ENCODE measurements at places on chromosomes 5 and 9.

- no peak for DNase-seq
Observed at GRCh38 chr9:134445000-134445399, 118.7 kb downstream of the RXRA start.

DNA sequence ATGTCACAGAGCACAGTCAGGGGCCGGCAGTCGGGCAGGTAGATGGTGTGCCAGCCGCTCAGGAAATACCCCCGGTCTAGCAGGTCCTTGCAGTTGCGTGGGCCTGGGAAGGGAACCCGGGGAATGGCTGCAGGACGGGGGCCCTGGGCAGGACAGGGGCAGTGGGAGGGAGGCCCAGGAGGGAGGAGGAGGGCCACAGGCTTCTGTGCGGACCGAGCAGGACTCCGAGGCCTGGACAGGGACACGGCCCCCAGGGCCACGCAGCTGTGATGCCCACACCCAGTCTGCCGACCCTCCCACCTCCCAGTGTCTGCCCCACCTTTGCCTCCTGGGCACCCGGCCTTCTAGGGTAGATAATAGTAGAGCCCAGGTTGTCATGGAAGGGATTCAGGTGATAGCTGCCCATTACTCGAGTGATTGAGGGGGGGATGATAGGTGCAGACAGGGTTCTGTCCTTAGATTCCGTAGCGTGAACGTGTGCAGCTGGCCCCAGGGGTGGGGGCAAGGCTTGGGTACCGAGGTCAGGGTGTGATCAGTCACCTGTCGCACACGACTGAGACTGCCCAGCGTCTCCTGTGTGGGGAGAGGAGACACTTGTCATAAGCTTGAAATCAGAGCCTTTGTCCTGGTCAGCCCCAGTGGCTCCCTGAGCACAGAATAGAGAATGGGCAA lies 4.5 kb downstream of the FCN1 start:
- no peak for DNase-seq

DNA sequence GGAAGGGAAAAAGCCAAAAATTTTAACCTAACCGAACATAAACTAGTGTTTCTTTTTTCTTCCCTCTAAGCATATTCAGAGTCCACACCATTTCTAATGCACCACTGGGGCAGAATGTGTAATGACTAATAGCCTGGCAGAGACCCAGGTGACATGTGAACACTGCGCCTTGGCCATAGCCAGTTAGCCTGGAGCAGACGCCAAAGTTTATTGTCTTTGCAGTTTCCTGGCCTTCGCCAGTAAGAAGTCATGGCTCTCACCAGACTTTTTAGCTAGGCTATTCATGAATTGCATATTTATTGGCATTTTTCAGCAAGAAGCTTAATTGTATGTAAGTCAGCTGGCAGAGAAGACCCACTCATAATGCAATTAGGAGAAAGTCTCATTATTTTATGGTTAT lies 182.8 kb upstream of the SLC27A6 start:
- peak; percentile 85 for DNase-seq

- DNase-seq: no peak
Observed at GRCh38 chr9:115099901-115100300, 18.1 kb downstream of the TNC start.

GRCh38 chr5:171785517-171785916 lies at the start of gene SMIM23:
Gene SMIM23, plus strand, starts transcription at chr5:171785817. Its CDS starts 55 bp downstream, at chr5:171785872.
- DNase-seq: no peak

DNA sequence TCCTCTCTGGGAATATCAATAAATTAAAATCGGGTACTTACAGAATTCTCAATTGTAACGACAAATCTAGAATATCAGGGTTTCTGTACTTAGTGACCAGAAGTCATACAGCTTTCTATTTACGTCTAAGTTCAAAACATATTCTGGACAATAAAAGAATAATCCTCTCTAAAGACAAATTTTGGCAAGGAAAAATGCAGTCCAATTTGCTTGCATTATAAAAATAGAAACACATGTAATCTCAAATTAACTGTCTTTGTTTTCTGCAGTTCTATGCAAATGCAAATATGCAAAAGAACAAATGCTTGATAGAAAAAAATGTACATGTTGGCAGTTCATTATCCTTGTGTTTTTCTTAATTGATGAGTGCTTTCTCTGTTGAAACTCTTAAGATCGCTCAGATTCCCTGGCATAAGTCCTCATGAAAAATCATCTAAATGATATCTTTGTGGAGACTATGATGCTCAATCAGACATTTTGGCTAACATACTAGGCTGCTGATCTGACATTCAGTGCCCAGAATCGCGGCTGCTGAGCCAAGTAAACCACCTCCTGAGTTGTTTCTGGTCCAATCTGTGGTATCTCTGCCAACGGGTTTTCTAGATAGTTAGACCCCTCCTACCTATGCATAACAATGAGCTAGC lies 990.1 kb upstream of the C9orf72 start:
- DNase-seq: no peak

- peak; percentile 83 for DNase-seq
Observed at GRCh38 chr5:153562189-153562588, 71.7 kb downstream of the GRIA1 start.

- DNase-seq: peak; percentile 92
Observed at GRCh38 chr9:121073038-121073437, 1.7 kb upstream of the CNTRL start.

DNA sequence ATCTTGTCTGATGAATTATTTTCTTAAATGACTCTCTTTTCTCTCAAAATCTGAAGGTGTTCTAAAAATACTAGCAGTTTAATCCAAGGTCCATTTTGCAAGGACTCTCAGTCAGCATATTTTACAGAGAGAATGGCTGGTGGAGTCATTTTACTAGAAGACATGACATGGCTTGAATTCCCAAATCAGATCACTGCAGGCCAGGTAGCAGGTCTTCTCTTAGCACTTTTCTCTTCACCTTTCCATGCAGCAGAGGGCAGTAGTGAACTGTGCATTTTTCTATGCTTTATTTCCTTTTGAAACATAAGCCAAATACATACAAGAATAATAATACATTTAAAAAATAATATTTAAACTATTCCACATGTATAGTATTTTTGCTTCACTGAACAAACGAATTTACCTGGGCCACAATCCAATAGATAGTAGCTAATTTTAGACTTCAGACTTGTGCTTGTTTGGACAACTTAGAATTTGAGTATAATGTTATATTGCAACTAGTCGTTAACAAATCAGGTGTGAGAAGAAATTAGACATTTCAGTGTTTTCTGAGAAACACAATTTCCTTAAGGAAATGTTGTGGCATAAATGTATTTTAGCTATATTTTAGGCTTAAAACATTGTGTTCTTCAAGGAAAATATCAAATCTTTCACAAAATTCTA lies 289.4 kb upstream of the DAB2 start:
- peak; percentile 90 for DNase-seq

- DNase-seq: peak; percentile 60
Observed at GRCh38 chr9:104748359-104749031, 1.0 kb downstream of the NIPSNAP3A start.

DNA sequence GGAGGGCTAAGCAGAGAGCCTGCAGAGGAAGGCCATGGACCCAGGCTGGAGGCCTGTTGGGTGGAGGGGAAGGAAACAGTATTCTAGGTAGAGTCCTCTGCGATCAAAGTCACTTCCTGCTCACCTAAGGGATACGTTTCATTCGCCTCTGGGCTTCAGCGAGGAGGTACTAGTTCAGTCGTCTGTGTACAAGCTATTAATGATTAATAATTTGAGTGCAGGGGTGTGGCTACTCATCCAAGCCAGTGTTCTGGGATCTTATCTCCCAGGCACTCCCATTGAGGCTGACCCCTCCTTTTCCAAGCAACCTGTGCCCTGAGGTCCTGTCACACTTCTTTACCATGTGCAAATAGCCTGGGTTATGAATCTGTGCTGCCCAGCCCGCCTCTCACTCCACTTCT lies 25.2 kb downstream of the RALGPS1 start:
- no peak for DNase-seq

DNA sequence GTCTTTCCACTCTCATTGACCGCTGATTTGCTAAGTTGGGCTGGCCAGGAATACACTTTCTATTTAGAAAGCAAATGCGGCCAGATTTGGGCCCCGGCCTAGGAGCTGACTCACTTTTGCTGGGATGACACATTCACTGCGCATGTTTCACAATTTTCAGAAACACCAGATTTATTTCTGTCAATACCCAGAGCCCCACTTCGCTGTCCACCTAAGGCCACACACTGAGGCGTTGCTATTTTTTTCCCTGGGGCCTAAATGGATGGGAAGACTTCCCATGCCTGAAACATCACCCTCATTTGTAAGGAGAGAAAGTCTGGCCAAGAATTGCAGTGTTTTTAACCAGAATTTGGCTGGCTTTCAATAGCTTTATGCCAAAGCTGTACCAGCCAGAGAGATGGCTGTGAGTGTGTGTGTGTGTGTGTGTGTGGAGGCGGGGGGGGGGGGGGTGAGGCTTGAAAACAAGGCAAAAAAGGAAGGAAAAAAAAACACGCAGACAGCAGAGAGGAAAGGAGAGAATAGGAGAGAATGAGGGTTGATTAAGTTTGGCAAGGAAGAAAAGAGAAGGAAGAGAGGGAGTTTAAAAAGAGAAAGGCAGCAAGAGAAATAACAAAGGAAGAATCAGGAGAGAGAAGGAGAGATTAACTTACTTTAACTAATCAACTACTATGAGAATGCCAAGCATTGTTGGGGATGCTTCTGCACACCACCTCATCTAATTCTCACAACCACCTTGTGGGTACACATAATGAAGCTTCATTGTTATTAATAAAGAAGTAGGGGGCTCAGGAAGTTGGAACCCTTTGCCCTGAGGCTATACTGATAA lies 261.4 kb upstream of the KLF4 start:
- peak; percentile 99 for DNase-seq

GRCh38 chr5:9658706-9659105 lies 28.6 kb upstream of the TAS2R1 start:
- DNase-seq: no peak

GRCh38 chr9:84716217-84716616 lies 46.7 kb downstream of the NTRK2 start:
- no peak for DNase-seq

GRCh38 chr5:12022444-12022843 lies 118.2 kb upstream of the CTNND2 start:
- no peak for DNase-seq

GRCh38 chr9:8677741-8678140 lies 878.2 kb upstream of the DMAC1 start:
- no peak for DNase-seq

GRCh38 chr5:133120156-133120750 lies 68.4 kb downstream of the HSPA4 start:
- no peak for DNase-seq

DNA sequence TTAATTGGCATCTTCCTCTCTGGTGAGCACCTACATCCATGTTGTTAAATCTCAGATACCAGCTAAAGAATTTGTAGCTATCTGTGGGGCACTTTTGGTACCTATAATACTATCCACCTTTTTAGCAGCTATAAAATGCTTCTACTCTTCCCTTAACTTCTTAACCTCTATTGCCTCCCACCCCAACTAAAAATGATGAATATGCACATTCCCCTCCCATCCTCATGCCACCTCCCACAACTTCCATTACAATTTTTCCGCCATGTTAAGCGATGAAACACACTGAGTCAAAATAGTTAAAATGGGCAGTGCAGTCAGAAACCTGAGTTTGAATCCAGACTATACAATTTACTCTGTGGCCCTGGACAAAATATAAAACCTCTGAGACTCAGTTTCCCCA lies 10.1 kb downstream of the SSBP2 start:
- DNase-seq: no peak

DNA sequence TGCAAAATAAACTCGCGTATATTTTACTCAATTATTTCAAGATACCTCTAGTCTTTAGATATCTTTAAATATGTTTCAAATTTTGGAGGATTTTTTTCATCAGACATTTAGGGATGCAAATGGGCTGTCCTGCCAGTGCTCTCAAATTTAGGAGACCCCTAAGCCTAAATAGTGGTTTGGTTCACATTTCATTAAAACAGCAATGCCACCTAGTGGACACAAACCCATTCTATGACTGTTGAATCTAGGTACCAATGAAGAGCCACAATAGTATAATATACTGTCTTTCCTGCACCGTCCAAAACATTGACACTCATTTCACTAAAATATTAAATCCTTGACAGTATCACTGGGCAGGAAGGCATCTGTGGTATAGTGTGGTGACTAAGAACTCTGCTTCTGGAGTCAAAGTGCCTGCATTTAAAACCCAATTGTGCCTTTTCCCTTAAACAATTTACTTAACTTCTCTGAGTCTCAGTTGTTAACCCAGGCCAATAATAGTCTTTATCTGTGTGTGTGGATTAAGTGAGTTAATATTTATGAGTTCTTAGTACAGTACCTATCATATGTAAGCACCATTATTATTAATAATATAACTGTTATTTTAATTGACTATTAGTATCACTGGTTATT lies 148.0 kb downstream of the RORB start:
- DNase-seq: peak; percentile 15

DNA sequence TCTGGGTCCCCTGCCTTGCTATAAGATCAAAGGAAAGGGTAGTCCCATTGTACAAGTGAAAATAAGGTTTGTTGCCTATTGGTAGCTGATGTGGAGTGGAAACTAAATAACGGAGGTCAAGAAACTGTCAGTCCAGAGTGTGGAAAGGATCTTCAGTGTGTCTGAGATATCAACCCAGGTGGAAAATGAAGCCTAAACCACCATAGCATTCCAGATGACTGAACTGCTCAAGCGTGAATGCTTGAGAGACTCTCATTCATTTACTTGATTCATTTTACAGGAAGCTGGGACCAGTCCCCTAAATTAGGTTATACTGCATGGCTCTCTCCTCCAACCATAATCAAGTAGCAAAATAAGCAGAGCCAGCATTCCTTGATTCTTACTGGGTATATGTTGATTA lies 116.0 kb upstream of the SLC28A3 start:
- no peak for DNase-seq

GRCh38 chr5:43425983-43426382 lies 13.8 kb upstream of the CCL28 start:
- DNase-seq: peak; percentile 81

DNA sequence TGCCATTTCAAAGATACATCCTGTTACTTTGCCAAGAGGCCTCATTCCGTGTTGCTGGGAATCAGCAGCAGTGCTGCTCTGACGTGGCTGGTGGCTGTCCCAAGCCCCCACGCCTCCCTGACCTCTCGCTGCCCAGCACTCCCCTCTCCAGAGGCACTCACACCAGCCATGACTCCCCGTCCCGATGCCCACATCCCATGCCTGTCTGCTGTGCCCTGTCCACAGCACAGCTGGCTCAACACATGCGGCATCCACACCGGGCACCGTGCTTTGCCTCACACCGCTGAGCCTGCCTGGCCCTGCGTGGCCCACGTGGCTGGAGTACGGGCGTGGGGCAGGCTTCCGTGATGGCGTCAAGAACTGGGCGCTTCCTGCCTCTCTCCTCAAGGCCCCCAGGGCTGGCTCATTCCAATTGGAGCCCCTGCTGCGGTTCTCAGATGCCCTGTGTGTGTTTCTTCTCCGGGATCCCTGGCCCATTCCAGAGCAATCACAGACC lies 7.8 kb upstream of the LCN1 start:
- no peak for DNase-seq
